Activated naive CD4-positive, alpha-beta T cell treated with anti-CD3 and anti-CD28 coated beads, Interleukin-2, amount 50 U/mL, for 16 hours (primary cell): ENCODE measurements at places on chromosomes 4 and X.

- DNase-seq, result no peak
Measured at GRCh38 chr4:168408620-168409019, 71.7 kb downstream of the DDX60L start.

DNA sequence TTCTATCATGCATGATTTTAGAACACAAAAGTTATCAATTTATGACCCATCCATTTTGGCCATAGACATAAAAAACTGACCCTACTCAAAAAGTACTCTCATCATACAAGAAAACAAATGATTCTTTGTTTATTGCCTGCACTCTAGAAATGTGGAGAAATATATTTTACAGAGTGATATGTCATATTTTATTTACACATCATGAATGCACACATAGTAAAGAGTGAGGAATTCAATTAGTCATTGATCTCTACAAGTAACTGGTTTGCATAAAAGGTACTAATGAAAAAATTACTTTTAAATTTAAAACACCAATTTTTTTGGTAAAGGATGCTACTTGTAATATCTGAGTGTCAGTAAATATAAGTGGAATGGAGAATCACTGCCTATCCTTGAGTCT lies 242.5 kb upstream of the FAT4 start:
- no peak for DNase-seq

DNA sequence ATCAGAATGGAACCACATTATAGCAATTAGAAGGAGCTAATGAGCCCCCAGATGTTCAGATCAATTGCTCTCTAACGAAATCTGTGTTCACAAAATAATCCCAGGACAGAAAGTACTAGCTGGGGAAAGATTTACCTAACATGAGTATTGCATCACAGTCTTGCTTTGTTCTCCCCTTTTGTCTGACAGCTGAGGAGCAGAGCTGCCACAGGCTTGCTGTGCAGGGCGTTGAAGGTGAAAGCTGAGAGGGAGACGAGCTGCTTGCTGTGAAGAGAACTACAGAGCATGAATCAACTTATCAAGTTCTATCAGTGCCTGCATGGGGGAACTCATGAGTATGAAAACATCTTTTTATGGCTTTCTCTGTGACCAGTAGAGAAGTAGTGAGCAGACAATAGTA lies 441.2 kb downstream of the CENPC start:
- DNase-seq, result no peak

GRCh38 chr4:119231491-119231890 lies 19.0 kb downstream of the USP53 start:
- no peak for DNase-seq

GRCh38 chr4:14783011-14783877 lies 219.0 kb upstream of the CPEB2 start:
- peak; percentile 23 for DNase-seq

GRCh38 chr4:185755451-185755850 lies 56.5 kb downstream of the SORBS2 start:
- DNase-seq, result no peak

- no peak for DNase-seq
Measured at GRCh38 chr4:173469622-173470021, 60.4 kb downstream of the HAND2 start.

- no peak for DNase-seq
Measured at GRCh38 chr4:178198691-178199090, 756.5 kb upstream of the AGA start.

- no peak for DNase-seq
Measured at GRCh38 chr4:76540486-76540885, 105.5 kb downstream of the SHROOM3 start.

DNA sequence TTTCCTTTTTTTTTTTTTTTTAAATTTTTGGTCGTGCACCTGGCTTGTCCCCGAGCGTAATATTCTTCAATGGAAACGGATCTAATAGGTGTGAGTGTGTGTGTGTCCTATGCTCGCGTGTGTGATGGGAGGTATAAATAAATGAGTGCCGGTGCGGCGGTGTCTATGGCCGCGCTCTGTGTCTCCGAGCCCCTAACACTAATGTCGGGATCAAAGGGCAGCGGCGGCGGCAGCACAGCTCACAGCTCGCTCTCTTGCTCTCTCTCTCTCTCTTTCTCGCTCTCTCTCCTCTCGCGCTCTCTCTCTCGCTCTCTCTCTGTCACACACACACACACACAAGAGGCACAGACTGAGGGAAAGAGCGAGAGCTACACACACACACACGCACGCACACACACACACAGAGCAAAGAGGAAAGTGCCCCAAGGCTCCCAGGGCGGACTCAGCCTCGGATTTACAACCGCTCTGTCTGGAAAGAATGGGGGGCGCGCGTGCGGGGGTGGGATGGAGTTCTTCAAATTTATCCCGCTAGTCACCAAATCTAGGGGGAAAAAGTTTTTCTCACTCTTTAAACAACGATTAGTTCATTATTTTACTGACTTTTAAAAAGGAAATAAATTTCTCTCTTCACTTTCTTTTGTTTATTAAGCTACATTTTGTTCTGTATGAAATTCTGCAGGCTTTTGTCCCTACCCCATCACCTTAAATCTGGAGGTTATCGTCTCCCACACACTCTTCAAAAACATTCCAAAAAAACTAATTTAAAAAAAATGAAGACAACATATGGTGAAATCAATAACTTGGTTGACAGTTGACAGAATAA lies at the start of gene ZNF827:
Gene ZNF827, minus strand, starts transcription at position 206 of the 823 bp plus-strand sequence. CDS start 416 bp downstream, outside the sequence.
- DNase-seq, result peak; percentile 60

DNA sequence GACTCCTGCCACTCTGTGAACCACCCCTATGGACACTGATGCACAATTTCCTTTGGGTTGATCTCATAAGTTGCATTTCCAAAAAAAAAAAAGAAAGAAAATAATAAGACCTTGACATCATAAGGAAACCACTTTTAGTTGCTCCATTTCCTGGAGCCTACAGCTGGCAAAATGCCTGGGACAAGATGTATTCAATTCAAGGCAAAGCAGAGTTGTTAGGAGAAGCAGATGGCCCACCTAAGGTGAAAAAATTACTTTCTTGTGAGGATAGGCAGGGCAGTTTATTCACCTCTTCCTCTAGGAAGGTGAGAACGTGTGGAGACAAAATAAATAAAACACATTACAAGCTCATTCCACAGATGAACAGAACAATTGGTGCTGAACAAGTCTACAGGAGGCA lies 14.1 kb upstream of the SCRG1 start:
- no peak for DNase-seq

DNA sequence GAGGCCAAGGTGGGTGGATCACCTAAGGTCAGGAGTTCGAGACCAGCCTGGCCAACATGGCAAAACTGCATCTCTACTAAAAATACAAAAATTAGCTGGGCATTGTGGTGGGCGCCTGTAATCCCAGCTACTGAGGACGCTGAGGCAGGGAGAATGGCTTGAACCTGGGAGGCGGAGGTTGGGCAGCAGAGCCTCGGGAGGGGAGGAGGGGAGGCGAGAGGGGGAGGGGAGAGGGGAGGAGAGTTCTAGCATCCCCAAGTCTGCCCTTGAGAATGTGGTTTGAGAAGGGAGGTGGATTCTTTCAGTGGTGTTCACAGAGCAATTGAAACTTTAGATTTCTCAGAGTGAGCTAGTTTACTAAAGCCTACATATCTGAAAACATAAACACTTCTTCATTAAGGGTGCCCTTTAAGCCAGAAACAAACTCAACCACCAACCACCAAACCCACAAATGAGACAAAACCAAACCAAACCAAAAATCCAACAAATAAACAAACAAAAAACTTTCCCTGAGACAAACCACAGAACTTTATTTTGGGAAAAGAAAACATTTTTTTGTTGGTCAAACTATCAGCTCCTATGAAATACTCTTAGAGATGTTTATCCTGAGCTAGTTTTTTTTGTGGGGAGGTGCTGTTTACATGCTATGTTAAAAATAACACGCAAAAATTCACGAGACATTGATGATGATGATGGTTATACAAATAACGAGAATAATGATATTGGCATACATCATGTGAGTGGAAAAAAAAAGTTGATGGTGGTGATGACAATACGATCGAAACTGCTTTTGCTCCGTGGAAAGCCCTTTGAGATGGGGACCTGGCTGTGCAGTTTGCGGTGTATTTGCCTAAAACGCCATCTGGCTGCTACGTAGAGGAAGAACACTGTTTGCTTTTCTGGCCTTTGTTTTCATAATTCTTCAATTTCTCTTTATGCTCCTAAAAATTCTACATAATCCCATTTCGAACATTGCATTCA lies 98.2 kb upstream of the PRKX start:
- DNase-seq, result peak; percentile 48

GRCh38 chr4:138639018-138639741 lies 376.4 kb upstream of the NOCT start:
- DNase-seq, result no peak

DNA sequence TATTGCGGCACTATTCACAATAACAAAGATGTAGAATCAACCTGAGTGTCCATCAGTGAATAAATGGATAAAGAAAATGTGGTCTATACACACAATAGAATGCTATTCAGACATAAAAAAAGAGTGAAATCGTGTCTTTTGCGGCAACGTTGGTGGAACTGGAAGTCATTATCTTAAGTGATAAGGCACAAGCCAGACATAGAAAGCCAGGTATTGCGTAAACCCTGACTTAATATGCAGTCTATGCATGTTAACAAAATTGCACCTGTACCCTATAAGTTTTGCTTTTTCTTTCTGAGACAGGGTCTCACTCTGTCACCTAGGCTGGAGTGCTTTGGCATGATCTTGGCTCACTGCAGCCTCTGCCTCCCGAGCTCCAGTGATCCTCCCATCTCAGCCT lies 28.6 kb downstream of the KIAA0232 start:
- no peak for DNase-seq

GRCh38 chr4:87150498-87151261 lies 69.7 kb downstream of the KLHL8 start:
- peak; percentile 19 for DNase-seq

GRCh38 chr4:167023364-167023925 lies 210.8 kb downstream of the SPOCK3 start:
- no peak for DNase-seq

DNA sequence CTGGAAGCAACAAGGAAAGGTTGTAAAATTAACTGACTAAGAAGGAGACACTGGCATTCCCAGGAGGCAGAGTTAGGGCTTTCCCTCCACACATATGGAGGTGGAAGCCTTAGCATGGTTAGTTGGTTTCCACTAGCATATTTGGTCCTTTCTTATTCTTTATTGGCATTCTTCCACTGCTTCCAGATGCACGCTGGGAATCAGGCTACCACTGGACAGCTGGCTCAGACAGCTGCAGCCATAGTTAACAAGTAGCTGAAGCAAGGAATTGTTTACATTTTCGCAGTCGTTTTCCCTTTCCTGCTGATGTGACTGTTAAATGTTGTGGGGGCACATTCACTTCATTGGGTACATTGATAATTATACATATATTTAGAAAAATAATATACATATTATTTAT lies 169.2 kb downstream of the GRIA2 start:
- DNase-seq, result no peak

DNA sequence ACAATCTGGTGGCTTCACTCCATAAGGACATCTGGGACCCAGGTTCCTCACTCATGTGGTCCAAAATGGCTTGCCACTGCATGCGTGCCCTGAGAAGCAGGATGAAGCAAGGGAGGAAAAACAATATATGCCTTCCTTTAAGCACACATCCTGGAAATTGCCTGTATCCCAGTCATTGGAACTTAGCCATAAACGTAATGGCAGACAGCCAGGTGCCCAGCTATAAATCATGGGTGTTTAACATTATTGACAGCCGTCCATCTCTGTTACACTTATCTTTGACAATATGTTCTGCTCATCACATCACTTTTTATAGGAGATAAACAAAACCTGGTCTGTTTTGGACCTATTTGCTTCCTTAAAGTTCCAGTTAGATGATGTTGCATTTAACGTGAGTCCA lies 181.0 kb downstream of the AASDH start:
- no peak for DNase-seq

DNA sequence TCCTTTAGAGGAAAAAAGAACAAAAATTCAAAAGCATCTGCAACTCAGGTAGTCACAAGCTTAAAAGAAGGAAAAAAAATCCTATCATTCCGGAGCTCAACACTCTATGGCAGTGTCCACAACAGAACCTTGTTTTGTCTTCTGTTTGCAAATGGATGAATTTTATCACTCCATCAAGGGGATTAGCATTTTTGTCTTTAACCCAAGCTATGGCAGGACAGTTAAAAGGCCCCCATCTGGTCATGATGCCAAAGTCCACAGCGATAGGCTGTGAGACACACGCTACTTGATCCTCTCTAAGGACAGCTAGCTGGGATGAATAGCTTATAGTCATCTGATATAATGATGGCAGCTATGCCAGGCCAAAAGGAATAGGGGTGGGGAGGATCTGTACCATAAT lies 16.6 kb downstream of the AMER1 start:
- no peak for DNase-seq

- DNase-seq, result no peak
Measured at GRCh38 chr4:48620831-48621230, 130.8 kb downstream of the ZAR1 start.

- DNase-seq, result no peak
Measured at GRCh38 chr4:4595252-4595651, 53.4 kb upstream of the STX18 start.

GRCh38 chr4:171308661-171309060 lies 504.5 kb upstream of the GALNTL6 start:
- no peak for DNase-seq

DNA sequence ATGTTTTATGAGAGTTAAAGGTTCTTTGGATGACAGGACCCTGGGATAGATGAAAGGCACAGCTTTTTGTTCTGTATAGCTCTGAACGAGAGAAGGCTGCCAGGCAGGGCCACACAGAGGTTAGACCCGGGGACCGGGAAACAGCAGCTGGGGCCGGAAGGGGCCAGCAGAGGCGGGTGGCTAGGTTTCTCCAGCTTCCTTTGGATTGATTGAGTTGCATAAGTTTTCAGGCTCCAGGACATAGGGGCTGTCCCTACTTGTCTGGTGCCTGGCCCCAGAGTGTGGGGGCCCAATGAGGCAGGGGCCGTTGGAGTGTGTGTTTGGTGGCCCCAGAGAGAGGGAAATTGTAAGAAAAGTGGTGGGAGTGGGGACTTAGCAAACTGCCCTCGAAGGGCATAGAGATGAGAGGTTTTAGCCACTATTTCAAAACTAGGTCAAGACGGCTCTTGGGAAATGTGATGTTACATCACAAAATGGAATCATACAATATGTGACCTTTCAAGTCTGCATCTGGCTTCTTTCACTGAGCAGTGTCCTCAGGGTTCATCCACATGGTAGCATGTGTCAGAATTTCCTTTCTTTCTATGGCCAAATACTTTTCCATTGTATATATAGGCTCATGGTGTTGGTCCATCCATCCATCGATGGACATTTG lies 3.7 kb downstream of the ZFP92 start:
- DNase-seq, result no peak

DNA sequence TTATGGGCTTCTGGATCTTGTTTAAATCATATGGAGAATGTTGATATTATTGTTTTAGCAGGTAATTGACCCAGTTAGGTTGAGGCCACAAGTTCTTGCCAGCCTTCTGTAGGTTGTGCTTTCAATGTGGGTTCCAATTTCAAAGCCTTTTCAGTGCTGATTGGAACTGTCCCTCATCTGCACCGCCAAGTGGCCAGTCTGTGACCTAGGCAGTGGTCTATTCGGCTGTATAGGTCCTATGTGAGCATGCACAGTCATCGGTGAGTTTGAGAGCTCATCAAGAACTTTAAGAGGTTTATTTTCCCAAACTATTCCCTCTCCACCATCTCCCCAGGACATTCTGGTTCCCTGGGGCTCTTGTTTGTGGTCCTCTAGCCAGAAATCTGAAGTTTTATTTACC lies 35.7 kb downstream of the DDX53 start:
- no peak for DNase-seq
